ENCODE measurements at places on chromosomes 1 and 21. TPM values are rescaled to one million over a fixed set of nuclear protein-coding genes. Genes with fewer than 3 reads are reported as not detected.

- no peak for DNase-seq
Measured at GRCh38 chr1:150487763-150488115, 520 bp downstream of the TARS2 start.

DNA sequence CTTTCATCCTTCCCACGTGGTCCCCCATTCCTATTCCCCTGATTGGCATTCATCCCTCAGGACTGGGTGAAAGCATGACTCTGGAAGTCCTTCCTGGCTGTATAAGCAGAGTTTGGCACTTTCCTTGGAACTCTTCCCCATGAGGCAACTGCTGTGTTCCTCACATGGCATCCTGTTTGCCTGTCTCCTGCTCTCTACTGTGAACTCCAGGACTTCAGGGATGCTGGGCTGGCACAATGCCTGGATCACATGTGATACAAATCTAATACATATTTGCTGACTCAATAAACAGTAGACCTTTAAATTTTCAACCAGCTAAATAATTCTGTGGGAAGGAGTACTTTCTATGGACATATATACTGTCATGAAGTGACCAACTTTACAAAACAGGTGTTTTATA is 46.8 kb upstream of the EDEM3 start:
- DNase-seq, result no peak

DNA sequence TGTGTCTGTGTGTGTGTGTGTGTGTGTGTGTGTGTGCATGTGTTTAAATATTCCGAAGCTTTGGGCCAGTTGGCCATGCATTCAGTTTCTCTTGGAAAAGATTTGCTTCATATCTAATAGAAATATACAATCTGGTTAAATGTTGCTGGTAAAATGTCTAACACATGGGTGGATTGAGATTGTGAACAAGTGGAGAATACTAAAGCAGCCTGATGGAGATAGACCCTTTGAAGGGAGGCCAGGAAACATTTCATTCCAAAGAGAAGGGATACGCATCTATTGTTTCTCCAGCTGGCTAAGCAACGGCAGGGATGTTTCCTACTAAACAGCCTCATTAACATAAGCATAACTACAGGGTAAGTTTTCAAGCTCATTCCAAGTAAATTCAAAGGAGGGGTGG is 257.5 kb upstream of the PTBP2 start:
- DNase-seq, result peak; percentile 12

GRCh38 chr1:155900161-155900560 is 11.0 kb downstream of the RIT1 start:
- DNase-seq, result no peak

Gene SHE
- polyA plus RNA-seq, result 12.4 TPM

Measured in renal pelvis (tissue), 12 donors.